ENCODE measurements at places on chromosomes 5 and 9.

DNA sequence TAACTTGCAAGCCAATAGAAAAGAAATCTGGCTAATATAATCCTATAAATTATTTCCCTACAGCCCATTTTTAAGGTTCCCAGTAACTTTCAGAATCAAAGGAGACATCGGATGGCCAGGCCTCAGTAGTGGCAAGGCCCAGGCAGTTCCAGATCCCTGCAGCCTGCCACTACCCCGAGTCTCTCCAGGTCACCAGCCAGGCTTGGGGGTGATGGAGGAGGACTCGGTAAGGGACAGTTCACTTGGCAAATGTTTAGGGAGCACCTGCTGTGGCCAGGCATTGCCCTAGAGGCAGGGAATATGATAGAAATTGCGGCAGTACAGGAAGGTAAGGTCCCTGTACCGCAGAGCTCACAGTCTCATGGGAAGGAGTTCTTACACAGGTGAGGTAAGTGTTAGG lies 15.2 kb upstream of the LTC4S start:
- no peak for DNase-seq

DNA sequence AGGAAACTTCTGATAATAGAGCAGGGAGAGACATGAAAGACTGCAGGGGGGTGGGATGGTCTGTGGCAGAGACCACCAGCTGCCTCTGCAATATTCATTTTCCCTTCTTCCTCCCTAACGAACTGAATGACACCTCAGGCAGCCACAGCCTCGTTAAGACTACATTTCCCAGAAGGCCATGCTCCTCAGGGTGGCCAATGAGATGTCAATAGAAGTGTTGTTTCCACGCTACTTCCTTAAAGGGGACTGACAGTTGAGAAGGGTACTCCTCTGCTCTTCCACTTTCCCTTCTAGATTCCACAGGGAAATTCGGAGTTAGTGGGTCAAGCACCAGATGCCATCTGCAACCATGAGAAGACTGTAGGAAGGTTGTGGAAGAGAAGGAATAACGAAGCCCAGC lies 52.0 kb upstream of the DAPK1 start:
- DNase-seq, result peak; percentile 67

- no peak for DNase-seq
Observed at GRCh38 chr5:27140831-27141230, 102.4 kb upstream of the CDH9 start.

- DNase-seq, result no peak
Observed at GRCh38 chr9:126614088-126614454, 343 bp downstream of the LMX1B start.

DNA sequence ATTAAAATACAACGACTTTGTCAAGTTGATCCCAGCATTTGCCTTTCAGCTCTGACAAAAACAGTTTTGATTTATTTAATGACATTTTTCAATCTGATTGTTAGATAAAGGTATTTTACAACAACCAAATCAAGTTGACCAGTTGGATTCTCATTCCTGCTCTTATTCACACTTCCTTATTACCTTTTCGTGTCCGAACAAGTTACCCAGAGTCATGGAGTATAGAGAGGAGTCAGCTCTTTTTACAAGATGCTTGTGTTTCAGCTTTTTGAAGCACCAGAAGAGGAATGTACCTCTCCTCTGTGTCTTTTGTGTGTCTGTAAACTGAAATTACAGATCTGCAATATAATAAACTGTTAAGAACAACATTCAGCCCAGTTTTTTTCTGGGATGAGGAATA lies 151.3 kb upstream of the TMEM161B start:
- DNase-seq, result no peak

DNA sequence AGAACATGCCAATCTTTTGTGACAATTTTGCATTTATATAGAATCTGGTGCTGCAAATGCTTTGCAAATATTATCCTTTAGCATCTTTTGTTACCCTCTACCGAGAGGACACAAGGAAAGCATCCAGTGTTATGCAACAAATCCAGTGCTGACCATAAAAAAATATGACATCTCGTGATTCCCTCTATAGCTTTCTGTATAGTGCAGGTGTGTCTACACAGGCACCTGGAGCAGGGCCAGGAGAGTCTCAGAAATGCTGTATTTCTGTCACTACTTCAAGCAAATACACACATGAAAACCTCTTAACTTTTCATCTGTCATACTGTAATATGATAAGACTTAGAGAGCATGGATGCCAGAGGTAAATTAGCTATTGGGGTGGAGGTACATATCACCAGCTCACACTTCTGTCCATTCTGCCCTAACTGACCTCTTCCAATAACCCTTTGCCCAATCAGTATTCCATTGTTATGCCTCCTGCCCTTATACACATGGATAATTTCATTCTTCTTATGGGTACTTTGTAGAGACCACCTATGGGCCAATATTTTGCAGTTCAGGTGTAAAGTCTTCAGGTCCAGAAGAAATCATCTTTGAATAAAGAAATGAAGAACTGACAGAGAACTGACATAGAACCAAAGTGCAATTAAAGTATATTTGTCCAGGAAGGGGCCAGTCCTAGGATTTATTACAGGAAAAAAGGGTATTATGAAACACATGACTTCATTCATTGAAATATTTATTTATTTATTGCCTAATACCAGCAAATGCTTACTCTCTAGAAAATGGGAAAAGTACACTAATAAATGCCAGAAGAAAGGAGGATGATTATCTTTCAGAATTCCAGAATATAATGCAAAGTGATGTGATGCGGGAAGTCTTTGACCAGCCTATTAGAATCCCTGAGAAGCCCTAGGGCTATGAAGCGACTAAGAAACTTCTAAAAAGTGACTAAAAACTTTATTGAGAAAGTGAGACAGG lies 106.5 kb downstream of the EPB41L4A start:
- no peak for DNase-seq
